ENCODE measurements at places on chromosomes 16 and 17. TPM values are rescaled to one million over a fixed set of nuclear protein-coding genes. Genes with fewer than 3 reads are reported as not detected.

Gene NXPH3
- 0.37 TPM for total RNA-seq

Gene SYNGR3
- 6.1 TPM for total RNA-seq

Gene ATP2A1
- 4.1 TPM for total RNA-seq

Gene PHF23
- 82.3 TPM for total RNA-seq

Gene KRT25
- not detected for total RNA-seq

Gene TAC4
- total RNA-seq: not detected

Gene DBNDD1
- total RNA-seq: 56.9 TPM

Gene SLC7A6
- 34.9 TPM for total RNA-seq

Gene UTS2R
- total RNA-seq: not detected

Gene OR1F1
- 0.38 TPM for total RNA-seq

Gene LITAFD
- not detected for total RNA-seq

Gene CDK10
- 50.5 TPM for total RNA-seq

Gene C16orf92
- not detected for total RNA-seq

Gene PRSS33
- total RNA-seq: not detected

Gene ZSCAN10
- not detected for total RNA-seq

Gene RNU2-1
- not detected for total RNA-seq

Gene CASKIN1
- total RNA-seq: 0.74 TPM

Gene C17orf78
- total RNA-seq: not detected

Gene ABCA6
- total RNA-seq: 0.23 TPM

Gene CDK12
- 29.3 TPM for total RNA-seq

Gene PRAC2
- total RNA-seq: not detected

Gene NPTX1
- total RNA-seq: 115 TPM
